ENCODE measurements at places on chromosomes 3 and 15.

DNA sequence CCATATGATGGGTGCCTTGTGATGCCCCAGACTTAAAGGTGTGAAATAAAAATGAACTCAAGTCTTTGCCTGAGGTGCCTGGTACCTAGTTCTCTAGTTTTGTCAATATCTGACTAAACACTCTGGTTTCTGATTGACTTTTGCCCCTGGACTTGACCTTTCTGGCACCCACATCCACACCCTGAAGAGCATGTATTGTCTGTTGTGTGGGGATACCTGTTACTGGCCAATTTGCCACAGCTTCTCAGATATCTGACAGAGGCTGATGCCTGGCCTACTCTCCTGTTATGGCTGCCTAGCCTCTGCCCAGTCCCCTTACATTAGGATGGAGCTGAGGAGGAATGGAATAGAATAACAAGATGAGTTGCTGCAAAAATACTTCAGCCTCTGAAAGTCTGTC is 3.6 kb downstream of the ZBTB38 start:
- DNase-seq, result no peak

DNA sequence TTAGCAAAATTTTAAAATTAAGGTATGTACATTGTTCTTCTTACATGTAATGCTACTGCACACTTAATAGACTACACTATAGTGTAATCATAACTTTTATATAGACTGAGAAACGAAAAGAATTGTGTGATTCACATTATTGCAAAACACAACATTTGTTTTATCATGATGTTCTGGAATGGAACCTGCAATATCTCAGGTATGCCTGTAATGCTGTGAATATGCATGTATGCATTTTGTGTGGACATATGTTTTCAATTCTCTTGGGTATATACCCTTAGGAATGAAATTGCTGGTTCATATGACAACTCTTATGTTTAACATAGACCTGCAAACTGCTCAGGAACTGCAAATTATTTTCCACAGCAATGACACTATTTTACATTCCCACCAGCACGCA is 38.6 kb upstream of the TJP1 start:
- DNase-seq, result no peak

DNA sequence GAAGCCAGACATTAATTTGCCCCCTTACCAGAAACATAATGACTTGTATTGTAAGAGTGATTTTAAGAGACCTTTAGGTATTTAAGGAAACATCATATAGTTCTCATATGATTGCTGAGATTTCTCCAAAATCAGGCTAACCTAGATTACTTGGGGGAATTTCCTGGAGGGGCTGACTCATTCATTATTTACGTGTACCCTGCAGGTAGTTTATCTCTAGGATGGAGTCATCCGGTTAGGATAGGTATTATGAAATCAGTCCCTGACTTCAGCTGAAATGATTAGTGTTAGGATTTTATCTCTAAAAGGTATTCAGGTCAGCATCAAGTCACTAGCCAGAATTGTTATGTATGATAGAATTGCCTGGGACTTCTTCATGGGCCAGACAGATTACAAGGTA is 97.5 kb downstream of the TCF12 start:
- DNase-seq, result no peak

DNA sequence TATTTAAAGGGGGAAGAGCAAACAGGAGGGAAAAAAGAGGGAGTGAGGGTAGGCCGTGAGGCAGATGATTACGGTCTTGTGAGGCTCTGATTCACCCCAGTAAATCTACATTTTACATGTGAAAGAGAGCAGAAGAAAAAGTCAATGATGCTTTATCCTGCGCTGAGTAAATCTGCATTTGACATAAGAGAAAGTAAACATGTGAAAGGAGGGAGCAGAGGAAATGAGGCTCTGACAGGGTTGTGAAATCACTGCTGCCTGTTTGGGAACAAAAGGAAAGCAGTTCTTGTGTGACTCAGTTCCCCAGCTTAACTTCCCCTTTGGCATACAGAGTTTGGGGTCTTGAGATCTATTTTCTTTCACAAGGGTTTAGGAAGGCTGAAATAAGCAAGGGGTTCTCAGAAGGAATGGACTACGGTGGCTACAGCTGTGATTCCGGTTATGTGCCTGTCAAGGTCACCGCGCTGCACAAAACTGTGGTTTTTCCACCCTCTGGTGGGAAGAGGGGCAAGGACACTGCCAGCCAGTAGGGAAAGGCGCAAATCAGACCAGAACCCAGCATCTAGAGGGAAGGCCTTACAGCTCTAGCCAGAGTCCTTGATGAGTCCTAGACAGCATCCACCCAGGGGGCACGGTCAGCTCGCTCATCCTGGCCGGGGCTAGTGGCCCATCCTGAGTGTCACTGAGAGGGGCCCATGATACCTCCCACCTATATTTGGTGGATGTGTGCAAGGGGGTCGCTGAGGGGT is 18.9 kb upstream of the HCN4 start:
- DNase-seq, result no peak

GRCh38 chr3:8501371-8502131 is at the start of gene LMCD1:
TSS of gene LMCD1 (plus strand) at chr3:8501823. CDS start at chr3:8501939, 116 bp downstream.
- peak; percentile 94 for DNase-seq

DNA sequence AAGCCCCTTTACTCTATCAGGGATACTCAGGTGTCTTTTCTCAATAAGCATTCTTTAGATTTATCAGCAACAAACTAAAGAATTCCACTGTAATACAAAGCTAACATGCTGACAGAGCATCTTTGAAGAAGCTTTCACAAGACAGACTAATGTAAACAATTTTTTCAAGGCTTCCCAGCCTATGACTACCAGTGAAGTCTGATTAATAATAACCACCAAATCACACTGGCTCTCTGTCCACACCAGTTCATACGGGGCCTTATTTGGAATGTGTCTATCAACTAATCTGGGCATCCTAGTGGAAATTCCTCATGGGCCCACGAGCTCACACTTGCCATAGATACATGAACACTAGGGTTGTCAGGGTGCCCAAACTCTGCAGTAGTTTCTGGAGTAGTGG is 84.5 kb downstream of the EFL1 start:
- DNase-seq, result no peak

DNA sequence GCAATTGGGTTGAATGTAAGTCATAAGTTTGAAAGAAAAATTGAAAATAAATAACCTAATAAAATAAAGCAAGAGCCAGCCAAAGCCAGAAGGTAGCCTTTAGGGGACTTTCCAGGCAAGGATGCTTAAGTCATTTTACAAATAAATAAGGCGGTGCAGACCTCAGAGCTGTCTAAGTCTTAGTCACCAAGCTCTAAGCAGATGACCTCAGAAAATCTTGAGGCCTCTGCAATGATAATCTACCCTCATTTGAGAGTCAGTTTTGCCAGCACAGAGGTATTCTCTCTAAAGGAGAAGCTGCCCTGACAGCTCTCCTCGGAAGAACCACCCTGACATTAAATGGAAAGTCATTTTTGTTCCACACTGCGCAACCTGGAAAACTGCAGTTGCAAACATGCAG is 113.9 kb downstream of the OXNAD1 start:
- no peak for DNase-seq

GRCh38 chr3:164486150-164486549 is 592.1 kb downstream of the SI start:
- no peak for DNase-seq

DNA sequence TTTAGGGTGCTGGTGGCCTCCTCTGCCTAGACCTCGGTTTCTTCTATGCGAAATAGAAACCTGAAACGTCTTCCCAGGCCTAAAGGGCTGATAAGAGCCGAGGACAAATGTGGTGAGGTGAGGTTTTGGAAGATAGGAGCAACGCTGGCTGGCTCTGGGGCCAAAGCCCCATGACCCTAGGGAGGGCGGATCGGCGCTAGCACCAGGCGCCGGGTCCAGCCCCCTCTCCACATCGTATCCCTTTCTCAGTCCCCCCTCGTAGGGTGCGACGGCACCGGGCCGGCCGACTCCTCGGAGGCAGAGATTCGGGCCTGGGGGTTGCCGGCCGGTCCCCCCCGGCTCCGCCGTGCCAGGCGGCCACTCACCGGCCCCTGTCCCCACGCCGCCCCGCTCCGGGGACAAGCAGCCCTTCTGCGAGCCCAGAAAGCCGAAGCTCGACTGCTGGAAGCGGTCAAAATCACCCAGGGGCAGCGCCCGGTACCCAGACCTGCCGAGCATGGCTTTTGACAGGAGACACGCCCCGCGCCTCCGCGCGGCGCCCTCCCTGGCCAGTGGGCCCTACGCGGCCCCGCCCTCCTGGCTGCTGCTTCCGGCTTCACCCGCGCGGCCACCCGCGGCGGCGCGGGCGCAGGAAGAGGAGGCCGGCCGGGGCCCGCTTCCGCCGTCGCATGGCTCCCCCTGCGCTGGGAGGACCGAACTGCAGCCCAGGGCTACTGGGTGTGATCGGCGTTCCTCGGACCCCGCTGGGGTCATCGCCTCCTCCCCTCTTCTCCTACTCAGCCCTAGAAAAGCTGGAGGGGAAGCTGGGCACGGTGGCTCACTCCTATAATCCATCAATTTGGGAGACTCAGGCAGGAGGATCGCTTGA is at the start of gene STOML1:
Gene STOML1 (minus strand): TSS at position 570 of the 868 bp plus-strand sequence. CDS start 72 bp downstream, at position 498.
- peak; percentile 97 for DNase-seq

- no peak for DNase-seq
Measured at GRCh38 chr3:71921036-71921435, 136.1 kb upstream of the PROK2 start.

- no peak for DNase-seq
Measured at GRCh38 chr3:151576511-151577137, 115.8 kb upstream of the IGSF10 start.

DNA sequence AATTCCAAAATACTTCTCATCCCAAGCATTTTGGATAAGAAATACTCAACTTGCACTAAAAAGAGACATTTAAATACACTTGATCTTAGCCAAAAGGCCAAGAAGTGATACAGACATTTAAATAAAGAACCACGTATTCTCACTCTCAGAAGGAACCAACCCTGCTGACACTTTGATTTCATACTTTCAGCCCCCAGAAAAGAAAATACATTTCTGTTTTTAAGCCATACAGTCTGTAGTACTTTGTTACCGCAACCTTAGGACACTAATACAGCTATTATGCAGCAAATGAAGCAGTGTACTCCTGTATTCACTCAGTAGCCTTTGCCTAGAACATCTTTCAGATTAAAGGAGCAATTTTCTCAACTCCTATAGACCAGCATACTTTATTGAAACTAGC is 86.7 kb downstream of the TBC1D5 start:
- no peak for DNase-seq

GRCh38 chr3:14533457-14533958 is 6.6 kb downstream of the GRIP2 start:
- no peak for DNase-seq

DNA sequence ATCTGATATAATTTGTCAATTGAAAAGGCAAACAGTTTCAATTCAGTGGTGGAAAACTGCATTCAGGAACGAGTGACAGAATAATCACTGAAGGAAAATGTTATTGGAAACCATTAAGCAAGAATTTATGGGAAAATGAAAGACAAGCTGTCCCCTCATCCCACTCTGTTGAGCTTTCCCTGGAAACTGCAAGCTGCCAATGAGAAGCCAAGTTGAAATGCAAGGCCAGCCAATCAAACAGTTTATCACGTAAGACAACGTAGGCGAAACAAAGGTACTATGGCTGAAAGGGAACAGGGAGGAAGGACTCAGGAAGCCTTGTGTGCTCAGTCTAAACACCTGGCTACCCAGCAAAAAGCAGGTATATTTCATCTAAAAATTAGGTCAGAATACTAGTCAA is 187.9 kb upstream of the ATP10A start:
- DNase-seq, result no peak

- DNase-seq, result no peak
Measured at GRCh38 chr3:10268930-10269329, 20.7 kb downstream of the TATDN2 start.

- DNase-seq, result no peak
Measured at GRCh38 chr3:69130689-69131088, 8.3 kb upstream of the LMOD3 start.

GRCh38 chr3:143956838-143957237 is 14.8 kb upstream of the DIPK2A start:
- DNase-seq, result no peak

DNA sequence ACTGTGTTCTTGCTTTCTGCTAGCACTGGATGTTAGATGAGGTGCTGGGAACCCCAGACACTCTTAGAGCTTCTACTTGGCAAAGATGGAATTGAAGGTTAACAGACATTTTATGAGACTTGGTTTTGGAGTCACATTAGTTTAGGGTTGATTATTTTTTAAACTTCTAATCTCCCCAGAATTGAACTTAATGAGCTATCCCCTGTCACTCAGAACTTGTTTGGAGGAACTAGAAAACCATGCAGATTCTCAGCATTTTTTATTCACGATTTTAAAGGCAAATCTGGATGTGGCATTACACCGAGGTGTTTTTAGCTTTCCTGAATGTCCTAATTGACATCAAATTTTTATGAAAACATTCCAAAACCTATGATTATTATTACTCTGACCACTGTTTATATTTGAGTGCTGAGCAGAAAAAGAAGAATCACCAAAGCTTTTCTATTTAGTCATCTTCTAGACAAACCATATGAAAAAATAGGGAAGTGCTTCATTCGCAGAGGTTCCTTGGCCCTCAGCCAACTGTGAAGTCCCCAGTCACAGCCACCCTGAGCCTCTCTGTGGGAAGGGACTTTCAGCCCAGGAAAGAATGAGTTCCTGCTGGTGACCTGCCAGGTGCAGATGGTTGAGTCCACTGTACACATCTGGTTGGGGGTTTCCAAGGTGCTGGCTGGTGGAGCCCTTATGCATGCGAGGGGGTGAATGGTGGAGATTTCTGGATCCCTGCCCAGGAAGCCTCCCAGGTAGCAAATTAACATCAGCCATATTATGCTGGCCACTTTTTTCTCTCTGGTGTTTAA is 196.0 kb upstream of the TOPAZ1 start:
- no peak for DNase-seq

- peak; percentile 49 for DNase-seq
Measured at GRCh38 chr3:45688194-45688881, 858 bp upstream of the SACM1L start.

GRCh38 chr3:60046210-60046609 is 996.4 kb upstream of the CFAP20DC start:
- no peak for DNase-seq

DNA sequence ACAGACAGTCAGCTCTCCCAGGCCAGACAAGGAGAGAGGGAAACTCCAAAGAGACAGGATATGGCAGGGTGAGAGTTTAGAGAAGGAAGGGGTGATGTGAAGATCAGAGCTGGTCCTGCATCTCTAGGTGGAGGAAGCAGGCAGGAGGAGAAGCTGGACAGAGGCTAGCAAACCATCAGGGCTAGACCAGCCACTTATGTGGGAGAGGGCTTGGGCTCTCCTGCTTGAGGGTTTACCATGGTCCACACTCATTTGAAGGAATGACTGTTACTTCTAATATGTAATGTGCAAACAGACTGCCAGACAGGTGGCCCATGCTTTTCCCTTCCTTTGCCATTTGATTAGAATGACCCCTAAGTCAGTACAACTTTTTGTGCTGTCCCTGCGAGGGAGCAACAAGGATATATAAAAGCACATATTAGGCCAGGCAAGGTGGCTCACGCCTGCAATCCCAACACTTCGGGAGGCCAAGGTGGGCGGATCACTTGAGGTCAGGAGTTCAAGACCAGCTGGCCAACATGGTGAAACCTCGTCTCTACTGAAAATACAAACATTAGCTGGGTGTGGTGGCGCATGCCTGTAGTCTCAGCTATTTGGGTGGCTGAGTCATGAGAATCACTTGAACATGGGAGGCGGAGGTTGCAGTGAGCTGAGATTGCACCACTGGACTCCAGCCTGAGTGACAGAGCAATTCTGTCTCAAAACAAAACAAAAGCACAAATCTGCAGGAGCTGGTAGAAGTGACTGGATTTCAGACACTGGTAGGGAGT is 41.0 kb upstream of the MANF start:
- no peak for DNase-seq

- no peak for DNase-seq
Measured at GRCh38 chr3:33141006-33141405, 27.2 kb downstream of the CRTAP start.
